CD4-positive, alpha-beta memory T cell (primary cell): ENCODE measurements at places on chromosomes 11 and 22. TPM values are rescaled to one million over a fixed set of nuclear protein-coding genes. Genes with fewer than 3 reads are reported as not detected.

ASCC2 gene
- 82.3 TPM for total RNA-seq

DNA sequence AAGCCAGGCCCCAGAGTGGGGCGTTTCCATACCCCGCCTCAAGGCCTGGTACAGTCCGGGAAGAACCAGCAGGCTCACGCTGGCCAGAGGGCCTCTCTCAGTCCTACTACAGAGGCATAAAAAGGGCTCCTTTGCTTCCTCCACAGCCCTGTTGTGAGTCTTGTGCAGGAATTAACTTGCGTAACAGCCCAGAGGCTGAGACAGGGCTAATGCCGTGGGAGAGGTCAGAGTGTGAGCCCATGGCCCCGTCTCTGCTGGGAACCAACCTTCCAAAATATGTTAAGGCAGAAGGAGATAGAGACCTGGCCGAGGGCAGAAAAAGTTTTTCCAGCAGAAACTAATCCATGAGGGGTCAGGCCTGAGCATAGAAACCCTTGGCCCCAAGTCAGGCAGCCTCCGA lies 19.9 kb upstream of the TMEM184B start:
- no peak overlapping the region for H3K27ac ChIP-seq
- no peak for DNase-seq
- no peaks in the 10 kb centered on the region for H3K4me1 ChIP-seq
- H3K27me3 ChIP-seq: no peaks in the 10 kb centered on the region

GRCh38 chr11:68654978-68655377 lies 29.4 kb upstream of the GAL start:
- H3K4me1 ChIP-seq: no peaks in the 10 kb centered on the region
- no peaks in the 10 kb centered on the region for H3K36me3 ChIP-seq
- DNase-seq: no peak
- H3K27ac ChIP-seq: no peak overlapping the region
- H3K27me3 ChIP-seq: no peaks in the 10 kb centered on the region

GRCh38 chr11:127070808-127071207 lies 70.2 kb upstream of the KIRREL3 start:
- no peak for DNase-seq
- no peaks in the 10 kb centered on the region for H3K27me3 ChIP-seq
- no peaks in the 10 kb centered on the region for H3K4me1 ChIP-seq
- no peaks in the 10 kb centered on the region for H3K36me3 ChIP-seq
- no peak overlapping the region for H3K4me3 ChIP-seq

- no peaks in the 10 kb centered on the region for H3K27me3 ChIP-seq
- DNase-seq: no peak
- H3K4me1 ChIP-seq: no peaks in the 10 kb centered on the region
- no peaks in the 10 kb centered on the region for H3K36me3 ChIP-seq
- no peak overlapping the region for H3K4me3 ChIP-seq
- H3K27ac ChIP-seq: no peak overlapping the region
These were observed 102.1 kb downstream of the RASSF10 start for GRCh38 chr11:13110929-13111812.

DNA sequence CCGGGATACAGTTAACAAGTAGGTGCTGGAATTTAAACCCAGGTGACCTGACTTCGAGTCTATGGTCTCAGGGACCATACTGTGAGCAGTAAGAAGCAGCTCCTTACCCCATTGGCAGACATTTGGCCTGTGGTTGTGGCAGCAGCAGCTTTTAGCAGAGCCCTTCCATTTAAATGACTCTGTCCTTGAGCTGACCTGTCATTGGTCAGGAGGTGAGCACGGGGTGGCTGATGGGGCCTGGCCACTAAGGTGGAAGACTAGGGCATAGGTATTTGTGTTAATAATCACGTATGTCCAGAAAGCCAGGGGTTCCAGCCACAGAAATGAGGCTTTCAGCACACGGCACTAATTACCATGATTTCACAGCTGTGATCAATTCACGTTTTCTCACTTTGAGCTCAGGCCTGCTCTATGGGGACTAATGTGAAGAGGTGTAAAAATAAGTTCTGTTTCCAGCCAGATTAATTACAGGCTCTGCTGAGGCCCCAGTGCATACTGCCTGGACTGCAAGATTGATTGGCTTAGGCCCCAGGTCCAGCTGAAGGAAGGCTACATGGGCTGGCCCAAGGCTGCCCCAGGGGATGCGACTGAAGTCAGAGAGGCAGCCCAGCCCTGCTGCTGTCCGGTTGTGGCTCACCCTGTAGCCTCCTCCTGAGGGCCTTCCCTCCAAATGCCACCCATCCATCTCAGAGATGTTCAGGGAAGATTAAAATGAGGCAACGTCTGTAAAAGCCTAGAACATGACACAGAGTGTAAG lies 76.0 kb downstream of the FDX1 start:
- H3K27ac ChIP-seq: no peak overlapping the region
- H3K27me3 ChIP-seq: no peaks in the 10 kb centered on the region
- no peaks in the 10 kb centered on the region for H3K4me1 ChIP-seq
- no peak for DNase-seq
- H3K4me3 ChIP-seq: no peak overlapping the region

- H3K36me3 ChIP-seq: no peaks in the 10 kb centered on the region
- no peaks in the 10 kb centered on the region for H3K27me3 ChIP-seq
- H3K27ac ChIP-seq: no peak overlapping the region
- no peak overlapping the region for H3K4me3 ChIP-seq
These were observed 6.7 kb upstream of the FGF3 start for GRCh38 chr11:69825941-69826340.

GRCh38 chr11:80309301-80309700 lies 868.5 kb upstream of the TENM4 start:
- no peaks in the 10 kb centered on the region for H3K27me3 ChIP-seq
- no peaks in the 10 kb centered on the region for H3K36me3 ChIP-seq
- no peaks in the 10 kb centered on the region for H3K4me1 ChIP-seq
- H3K4me3 ChIP-seq: no peak overlapping the region
- no peak for DNase-seq
- H3K27ac ChIP-seq: no peak overlapping the region

GRCh38 chr22:37095113-37095512 lies 14.4 kb downstream of the TMPRSS6 start:
- DNase-seq: no peak
- no peak overlapping the region for H3K4me3 ChIP-seq
- H3K36me3 ChIP-seq: no peaks in the 10 kb centered on the region
- no peaks in the 10 kb centered on the region for H3K27me3 ChIP-seq
- no peaks in the 10 kb centered on the region for H3K4me1 ChIP-seq

OR6M1 gene
- not detected for total RNA-seq

DNA sequence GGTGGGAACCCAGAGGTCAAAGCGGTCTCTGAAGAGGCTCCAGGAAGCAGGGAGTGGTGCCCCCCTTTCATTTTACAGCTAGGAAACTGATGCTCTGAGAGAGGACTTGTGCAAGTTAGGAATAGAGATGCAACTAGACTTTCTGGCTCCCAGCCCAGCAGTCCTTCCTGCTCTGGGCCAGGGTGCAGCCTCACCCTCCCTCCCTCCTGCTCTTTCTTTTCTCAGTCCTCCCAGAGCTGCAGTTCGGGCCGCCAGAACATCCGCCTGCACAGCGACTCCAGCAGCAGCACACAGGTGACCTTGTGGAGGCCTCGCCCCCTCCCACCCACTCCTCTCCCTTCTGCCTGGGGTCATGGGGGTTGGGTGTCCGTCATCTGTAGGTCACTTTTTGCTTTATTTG lies 51.5 kb downstream of the LHFPL7 start:
- H3K4me3 ChIP-seq: no peak overlapping the region
- H3K27ac ChIP-seq: no peak overlapping the region
- H3K36me3 ChIP-seq: no peaks in the 10 kb centered on the region
- H3K4me1 ChIP-seq: no peaks in the 10 kb centered on the region
- no peaks in the 10 kb centered on the region for H3K27me3 ChIP-seq
- DNase-seq: no peak

GRCh38 chr11:62574363-62575071 lies 826 bp upstream of the EEF1G start:
- H3K36me3 ChIP-seq: peaks cover 53% of the 10 kb centered on the region
- H3K27ac ChIP-seq: peak overlapping the region; percentile 77
- peak overlapping the region; percentile 91 for H3K4me3 ChIP-seq
- H3K27me3 ChIP-seq: no peaks in the 10 kb centered on the region
- H3K4me1 ChIP-seq: peaks cover 44% of the 10 kb centered on the region
- no peak for DNase-seq
